ENCODE measurements at places on chromosomes 4 and X.

DNA sequence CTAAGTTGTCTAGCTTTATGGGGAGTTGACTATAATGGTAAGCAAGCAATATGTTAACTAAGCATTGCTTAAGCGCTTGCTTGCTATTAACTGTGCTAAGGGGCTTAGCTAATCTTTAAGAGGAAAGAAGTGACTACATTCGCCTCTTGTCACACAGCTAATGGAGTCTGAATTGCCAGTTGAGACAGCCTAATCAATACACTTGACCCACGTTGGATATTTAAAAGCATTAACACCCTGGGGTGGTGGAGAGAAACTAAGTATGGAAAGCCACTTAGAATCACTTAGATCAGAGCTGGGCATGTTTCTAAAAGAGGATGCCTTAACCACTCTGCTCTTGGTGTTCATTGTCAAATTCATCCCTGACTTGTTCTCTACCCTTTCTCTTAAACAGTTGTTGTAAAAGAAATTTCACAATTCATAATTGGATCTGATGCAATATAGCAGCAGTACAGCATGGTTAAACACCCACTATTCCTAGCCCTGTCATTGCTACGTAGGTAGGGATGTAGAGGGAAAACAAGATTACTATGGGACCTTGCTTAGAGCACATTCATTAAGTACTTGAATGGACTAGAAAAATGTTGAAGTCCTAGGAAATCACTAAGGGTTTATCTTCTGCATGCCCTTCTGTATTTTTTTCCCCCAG is 3.5 kb downstream of the ZAR1 start:
- DNase-seq, result no peak

GRCh38 chrX:87621697-87622096 is 104.1 kb downstream of the KLHL4 start:
- DNase-seq, result no peak

DNA sequence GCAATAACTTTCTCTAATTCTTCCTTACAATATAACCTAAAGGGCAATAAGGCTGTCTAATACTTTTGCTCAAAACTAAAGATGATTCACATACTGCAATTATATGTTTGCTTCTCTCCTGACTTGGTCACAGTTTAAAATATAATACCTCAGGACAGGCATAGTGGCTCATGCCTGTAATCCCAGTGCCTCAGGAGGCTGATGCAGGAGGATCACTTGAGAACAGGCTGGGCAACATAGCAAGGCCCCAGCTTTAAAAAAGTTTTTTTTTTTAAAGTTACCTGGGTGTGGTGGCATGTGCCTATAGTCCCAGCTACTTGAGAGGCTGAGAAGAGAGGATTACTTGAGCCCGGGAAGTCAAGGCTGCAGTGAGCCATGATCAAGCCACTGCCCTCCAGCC is 229.7 kb upstream of the GALNT7 start:
- DNase-seq, result no peak

DNA sequence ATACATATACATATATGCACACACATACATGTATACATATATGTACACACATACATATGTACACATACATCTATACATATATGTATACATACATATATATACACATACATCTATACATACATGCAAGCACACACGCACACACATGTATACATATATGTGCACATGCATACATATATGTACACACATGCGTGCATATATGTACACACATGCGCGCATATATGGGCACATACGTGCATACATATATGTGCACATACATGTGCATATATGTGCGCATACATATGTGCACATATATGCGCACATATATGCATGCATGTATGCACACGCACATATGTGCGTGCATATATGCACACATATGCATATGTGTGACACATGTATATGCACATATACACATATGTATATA is 7.3 kb upstream of the MPC1L start:
- DNase-seq, result no peak

DNA sequence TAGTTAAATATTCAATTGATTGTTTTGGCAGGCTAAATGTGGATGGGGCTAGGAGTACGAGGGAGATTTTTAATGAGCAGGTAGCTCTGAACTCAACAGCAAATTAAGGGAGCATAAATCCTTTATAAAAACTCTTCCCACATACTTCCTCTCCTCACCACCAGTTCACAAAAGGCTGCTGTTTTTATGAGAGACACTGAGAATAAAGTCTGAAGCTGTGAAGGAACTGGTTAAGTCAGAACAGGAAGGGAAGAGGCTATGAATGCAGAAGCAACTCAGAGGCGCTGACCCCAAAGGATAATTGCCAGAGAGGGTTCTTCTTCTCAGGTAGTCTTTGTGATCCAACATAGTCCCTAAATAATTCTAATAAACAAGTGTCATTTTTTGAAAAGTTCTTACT is 406.1 kb downstream of the GPM6A start:
- no peak for DNase-seq

DNA sequence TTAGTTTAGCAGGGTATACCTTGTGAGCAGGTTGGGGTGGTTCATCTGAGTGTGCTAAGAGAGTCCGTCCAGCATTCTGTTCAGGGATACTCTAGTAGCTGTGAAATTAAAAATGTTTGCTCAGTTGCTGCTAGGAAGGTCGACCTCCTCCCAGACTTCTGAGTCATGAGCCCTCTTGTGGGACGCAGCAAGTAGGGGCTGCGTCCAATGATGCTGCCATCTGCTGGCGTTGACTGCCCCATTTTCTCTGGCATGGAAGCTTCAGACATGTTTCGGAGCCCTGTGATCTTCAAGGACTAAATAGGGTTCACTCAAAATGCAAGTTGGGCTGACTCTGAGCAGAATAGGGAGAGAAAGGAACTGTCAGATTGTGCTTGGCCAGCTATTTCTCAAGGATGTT is 201.0 kb upstream of the ARSJ start:
- peak; percentile 50 for DNase-seq

- no peak for DNase-seq
These were observed 5.7 kb downstream of the FAM120C start for GRCh38 chrX:54177306-54177705.

- DNase-seq, result no peak
These were observed 688 bp downstream of the GPR101 start for GRCh38 chrX:137032841-137033773.

DNA sequence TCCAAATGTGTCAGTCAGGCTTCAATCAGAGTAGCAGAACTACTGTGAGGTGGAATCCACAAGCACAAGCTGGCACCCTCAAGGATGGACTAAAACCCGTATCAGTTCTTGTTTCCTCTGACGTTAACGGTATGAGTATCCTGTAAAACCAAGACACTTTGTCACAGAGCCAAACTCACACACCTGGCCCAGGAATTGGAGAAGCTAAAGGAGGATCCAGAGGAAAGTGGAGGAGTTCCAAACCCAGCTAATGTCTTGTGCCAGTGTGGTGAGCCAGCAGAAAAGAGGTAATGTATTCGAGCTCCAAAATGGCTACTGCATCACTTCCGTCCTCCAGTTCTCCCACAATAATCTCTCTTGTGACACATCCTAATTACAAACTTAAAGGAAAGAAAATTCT is 44.7 kb downstream of the ATP1B4 start:
- no peak for DNase-seq

DNA sequence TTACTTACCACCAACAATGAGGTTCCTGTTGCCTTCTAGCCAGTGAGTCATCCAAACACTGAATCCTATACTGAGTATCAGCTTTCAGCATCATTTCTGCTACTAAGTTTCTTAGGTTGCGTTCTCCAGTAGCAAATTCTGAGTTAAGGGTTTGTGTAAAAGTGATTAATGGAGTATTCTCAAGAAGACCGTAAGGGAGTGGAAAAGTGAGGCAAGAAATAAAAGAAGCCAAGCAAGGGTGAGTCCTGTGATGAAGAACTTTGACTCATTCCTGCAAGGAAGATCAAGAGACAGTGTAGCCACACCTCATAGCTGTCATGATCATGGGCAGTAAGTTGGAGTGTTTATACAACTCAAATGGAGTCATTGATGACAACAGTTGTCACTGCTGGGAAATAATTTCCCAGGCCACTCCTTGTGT is 446.2 kb downstream of the RAPGEF2 start:
- DNase-seq, result no peak

DNA sequence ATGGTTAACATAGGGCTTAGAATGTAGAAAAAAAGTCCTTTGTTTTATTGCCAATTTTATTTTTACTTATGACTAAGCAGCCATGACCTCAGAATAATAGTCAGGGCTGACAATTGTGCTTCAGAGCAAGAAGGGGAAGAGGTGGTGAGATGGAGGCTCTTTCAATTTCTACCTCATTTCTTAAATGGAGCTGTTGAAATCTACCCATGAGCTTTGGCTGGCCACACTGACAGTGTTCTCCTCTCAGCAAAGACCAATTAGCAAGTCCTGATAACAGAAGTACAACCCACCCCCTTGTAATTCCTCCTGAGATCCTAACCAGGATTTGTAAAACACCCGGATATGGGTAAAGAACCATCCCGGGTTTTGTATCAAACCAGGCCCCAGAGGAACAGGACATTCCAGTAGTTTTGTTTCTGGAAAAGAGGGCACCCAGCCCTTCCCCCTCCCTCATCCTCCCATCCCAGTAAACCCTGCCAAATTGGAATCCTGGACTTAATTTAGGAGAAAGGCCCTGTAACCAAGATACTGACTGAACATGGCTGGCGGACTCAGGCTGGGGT is at the start of gene HEPH:
Gene HEPH, plus strand, starts transcription at position 399 of the 563 bp plus-strand sequence. CDS start 6,324 bp downstream, outside the sequence.
- DNase-seq, result peak; percentile 49

DNA sequence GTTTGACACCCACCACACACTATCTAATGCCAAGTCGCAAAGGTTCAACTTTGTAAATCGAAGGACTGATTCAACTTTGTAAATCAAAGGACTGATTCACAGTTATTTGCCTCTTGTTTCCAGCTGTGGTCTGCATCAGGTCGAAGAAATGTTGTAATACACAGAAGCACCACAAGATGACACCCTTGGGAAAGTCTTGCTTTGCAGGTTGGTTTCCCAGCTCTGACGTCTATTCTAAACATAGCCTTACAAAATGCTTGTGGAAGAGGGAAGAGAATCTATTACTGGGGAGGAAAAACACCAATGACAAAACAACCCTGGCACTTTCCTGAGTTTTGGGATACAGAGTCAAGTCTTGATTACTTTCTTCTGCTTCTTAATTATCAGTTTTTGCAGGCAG is 35.3 kb downstream of the SUPT20HL1 start:
- DNase-seq, result peak; percentile 58

DNA sequence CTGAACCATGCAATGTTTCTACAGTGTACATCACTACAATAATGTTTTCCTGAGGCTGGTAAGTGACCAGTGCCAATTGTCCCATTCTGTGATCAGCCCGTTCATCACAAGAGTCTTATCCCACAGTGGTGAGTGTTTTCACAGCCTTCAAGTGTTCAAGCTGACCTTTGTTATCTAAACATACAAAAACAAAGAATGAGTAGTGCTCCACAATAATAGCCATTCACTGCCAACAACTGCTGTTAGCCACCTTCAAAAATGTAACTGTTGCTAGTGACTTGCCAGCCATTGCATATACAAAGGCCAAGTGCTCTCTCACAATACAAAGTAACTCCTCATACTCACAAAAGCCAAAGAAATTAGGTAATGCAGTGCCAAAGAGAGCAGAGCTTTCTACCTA is 1084.1 kb downstream of the FAM133A start:
- DNase-seq, result no peak

DNA sequence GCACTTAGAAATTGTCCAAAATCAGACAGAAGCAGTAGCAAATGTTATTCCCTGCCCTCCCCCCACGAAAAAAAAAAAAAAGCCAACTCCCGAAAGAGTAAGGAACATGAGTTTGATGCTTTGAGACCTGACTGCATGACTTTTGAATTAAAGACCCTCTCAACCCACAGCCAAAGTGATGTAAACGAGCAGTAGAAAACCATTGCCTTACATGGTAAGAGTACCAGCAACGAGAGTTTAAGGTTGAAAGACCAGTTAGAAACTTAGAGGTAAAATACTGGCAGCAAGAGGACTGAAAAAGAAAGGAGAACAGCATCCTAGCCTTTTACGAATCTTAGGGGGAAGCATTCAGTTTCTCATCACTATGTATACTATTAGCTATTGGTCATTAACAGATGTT is 10.0 kb upstream of the ANXA10 start:
- no peak for DNase-seq

- no peak for DNase-seq
These were observed 30.0 kb downstream of the FAM9C start for GRCh38 chrX:13014111-13015096.

DNA sequence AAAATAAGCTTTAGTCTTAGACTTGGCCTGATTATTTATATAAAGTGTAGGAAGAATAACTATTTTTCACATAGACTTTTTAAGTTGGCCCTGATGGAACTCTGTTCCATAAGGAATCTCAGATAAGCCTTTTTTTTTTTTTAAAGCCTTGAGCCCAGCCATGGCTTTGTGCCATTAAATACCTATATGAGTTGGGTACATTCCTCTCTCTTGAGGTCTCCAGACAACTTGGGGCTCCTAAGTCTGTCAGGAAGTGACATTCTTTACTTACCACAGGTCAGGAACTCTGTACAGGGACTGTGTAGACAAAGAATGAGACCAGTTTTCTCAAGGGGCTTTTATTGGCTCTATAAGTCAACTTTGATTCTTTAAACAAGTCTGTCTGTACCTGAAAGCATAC is 27.1 kb upstream of the IGFBP7 start:
- DNase-seq, result no peak

- DNase-seq, result no peak
These were observed 40.6 kb downstream of the DOCK11 start for GRCh38 chrX:118536204-118536603.

DNA sequence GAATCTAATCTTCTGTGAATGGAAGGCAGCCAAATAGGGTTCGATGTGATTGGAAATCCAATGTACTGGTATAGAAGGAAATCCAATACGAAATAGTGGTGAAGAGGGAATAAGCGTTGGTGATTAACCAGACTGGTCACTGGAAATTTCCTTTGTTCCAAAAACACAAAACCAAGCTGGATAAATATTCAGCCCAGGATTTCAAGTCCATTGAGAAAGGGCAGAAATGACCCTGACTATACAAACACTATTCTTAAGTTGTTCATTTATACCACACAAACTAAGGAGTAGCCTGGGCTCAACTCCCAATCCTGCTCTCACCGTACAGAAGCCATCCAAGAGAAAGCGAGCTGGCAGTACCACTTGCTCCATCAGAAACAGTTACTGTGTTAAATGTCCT is 32.2 kb downstream of the PCDH19 start:
- DNase-seq, result no peak

GRCh38 chr4:125368671-125369081 is 53.9 kb downstream of the FAT4 start:
- DNase-seq, result no peak

DNA sequence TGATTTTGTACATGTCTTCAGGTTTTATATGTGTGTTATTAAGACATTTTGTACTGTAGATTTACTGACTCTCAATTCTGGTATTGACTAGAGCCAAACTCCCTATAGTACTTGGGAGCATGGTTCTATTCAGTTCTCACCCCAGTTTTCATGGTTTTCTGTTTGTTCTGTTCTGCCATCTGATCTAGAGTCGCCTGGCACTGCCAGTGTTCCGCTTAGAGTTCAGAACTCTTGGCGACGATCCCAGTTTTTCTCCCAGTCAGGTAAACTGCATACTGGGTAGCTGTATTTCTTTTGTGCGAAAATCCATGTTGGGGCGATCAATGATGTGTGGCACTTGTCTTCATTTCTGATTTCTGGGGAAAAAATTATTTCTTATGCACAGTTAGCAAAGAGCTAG is 78.0 kb downstream of the PHOX2B start:
- DNase-seq, result no peak

Measured in ecto neural progenitor cell (in vitro differentiated cells).